ENCODE measurements at places on chromosomes 7 and 10.

DNA sequence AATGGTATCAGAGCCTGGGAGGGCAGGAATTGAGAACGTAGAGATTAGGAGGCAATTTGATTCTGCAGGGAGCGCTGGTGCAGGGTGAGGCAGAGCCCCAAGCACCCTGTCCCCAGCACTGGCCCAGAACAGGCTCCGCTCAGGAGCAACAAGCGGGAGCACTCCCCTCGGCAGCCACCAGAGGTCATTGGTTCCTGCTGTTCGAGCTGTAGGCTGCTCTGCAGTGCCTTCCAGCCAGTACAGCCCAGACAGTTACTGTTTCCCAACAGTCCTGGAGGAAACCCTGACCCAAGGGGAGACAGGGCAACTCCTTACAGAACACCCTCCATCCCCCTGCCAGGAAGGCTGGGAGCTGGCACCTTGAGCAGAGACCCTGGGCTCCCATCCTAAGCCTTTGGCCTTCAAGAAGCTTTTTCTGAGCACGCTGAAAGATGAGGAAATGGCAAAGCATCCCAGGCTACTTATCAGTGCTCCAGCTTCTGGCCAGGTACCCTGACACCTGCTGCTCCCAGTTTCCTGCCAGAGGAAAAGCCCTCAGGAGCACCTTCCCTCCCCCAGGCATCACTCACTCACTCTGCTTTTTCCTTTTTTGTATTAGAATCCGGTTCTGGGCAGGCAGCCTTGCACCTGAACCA lies 71.2 kb upstream of the EFCAB10 start:
- DNase-seq, result peak; percentile 91

GRCh38 chr10:127587668-127588365 lies 38.7 kb downstream of the NPS start:
- DNase-seq, result no peak

DNA sequence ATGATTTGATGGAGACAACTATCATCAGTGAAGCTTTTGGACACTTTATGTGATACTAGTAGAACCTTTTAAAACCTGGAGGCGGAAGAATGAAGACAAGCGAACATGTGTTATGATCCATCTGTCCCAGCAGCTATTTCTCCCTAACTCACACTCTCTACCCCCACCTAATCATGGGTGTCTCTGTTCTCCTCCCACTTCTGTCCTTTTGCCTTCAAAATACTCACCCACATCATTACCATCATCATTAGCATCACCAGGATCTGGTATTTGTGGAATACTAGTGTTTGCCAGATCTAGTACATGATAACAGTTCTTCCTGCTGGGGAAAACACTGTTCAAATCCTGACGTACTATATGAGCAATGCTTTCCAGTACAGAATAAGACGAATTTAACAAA lies 287.7 kb downstream of the DOCK4 start:
- no peak for DNase-seq

DNA sequence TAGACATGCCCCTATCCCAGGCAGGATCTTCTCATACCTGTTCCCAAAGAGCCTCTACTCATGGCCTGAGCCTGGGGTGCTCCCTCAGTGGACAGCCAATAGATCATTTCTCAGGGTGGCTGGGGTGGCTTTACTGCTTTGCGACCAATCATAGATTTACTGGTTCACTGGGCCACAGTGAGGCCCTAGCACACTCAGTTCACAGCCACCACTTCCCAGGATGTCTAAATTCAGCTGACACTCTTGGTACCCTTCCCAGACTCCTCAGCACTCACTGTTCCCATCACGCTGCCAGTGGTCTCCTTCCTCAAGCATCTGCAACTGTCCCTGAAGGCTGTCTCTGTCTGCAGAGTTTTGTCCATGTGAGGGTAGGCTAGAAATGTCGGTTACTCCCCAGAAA lies 50.6 kb downstream of the ARHGAP22 start:
- DNase-seq, result no peak

GRCh38 chr10:69570050-69570816 lies 3.0 kb downstream of the NEUROG3 start:
- DNase-seq, result no peak

- no peak for DNase-seq
Measured at GRCh38 chr7:25304691-25305090, 76.4 kb upstream of the NPVF start.

DNA sequence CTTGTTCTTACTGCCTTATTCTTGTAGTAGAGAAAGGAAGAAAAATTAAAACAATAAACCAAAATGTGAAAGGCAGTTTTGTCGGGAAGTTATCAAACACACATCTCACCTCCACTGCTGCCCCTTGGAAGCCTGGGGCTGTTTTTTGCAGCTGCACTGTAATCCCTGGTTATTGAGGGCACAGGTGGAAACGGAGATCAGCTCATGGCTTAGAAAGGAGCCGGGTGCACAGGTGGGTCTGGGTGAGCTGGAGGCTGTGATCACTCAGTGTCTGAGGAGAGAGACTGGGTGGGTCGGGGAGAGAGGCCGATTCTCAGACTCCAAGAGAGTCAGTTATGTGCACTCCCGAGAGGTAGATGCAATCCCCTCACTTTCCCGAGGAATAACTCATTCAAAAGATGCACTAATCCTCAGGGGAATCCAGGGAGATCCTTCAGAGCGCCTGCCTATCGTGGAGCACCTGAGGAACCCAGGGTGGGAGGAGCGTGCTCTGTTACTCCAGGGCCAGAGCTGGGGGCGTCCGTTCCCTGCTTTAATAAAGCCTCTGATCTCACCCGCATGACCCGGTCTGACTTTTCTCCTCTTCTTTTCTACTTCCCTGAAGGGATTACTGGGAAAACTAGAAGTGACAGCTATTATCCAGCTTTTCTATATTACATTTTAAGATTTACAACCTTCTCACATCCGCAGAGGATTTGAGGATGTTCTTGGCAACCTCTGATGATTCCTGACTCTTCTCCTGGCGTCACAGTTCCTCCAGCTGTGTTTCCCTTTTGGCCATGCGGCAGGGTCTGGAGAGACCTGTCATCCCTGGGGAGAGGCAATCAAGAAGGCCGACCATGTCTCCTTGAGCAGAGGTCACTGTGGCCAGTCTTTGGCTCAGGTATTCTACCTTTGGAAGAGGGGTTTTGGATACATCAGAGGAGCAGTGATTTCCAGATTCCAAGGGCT lies 82.1 kb downstream of the CAMK1D start:
- DNase-seq, result no peak

DNA sequence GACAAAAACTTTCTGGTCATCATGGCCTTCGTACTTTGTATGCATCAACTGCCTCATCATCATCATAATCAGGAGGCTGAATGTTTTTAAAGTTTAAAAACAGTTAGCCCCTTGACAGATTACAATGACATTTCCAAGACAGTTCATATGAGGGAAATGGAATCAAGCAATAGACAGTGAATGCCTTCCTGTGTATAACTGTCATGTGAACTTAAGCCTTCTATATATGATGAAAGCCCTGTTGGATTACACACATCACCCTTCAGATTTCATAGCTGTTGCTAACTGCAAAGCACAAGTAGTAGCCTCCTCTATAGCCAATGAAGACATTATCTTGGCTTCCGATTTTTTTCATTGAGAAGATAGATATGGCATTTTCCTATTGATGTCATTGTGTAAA lies 154.0 kb downstream of the PLXDC2 start:
- no peak for DNase-seq

- DNase-seq, result no peak
Measured at GRCh38 chr7:25068502-25069213, 56.4 kb downstream of the CYCS start.

- peak; percentile 83 for DNase-seq
Measured at GRCh38 chr10:97759158-97759887, 12.5 kb downstream of the SFRP5 start.

GRCh38 chr10:125878957-125879835 lies 1.9 kb downstream of the DHX32 start:
- peak; percentile 70 for DNase-seq

DNA sequence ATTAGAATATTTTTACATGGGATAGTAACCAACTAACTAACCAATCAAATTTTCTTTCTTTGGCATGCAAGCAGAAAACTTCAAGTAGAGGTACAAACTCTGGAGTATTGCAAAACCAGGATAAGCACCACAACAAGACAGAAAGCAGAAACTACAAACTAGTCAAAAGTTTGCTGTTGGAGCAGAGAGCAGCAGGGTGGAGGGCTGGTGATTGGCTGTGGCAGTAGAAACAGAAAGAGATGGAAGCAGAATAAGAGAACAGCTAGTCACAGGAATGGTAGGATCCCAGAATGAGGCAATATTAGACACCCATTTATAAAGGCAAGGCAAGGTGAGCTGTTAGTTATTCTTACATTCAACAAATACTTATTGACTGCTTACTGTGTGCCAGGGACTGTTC lies 6.8 kb upstream of the MACC1 start:
- DNase-seq, result no peak

- no peak for DNase-seq
Measured at GRCh38 chr10:22003964-22004281, 393 bp upstream of the DNAJC1 start.

DNA sequence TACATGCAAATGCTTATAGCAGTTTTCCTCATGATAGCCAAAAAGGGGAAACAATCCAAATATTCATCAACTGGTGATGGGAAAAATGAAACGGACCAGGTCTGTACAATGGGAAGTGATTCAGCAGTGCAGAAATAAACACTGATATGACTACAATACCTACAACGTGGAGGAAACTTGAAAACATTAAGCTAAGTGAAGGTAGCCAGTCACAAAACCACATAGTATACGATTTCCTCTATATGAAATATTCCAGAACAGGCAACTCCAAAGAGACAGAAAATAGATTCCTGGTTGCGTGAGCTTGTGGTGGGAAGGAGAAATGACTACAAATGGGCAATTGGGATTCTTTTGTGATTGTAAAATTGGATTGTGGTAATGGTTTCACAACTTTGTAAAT lies 263.1 kb upstream of the PITRM1 start:
- no peak for DNase-seq

GRCh38 chr10:67926951-67927350 lies 42.5 kb downstream of the SIRT1 start:
- peak; percentile 27 for DNase-seq

DNA sequence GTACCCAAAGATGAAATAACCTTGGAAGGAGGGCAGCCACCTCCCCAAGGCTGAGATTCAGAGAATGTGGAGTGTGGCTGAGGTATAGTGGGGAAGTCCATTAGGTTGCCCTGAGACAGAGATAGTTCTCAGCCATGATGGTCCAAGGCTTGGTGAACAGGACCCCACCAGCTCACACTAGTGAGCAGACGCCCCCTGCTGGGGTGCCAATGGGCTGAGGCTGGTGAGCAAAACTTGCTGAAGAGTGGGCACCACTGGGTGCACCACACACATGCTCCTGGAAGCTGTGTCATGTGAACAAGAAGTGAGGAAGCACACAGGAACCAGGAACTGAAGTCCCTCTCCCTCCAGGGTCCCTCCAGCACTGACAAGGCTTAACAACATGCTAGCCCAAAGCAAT lies 8.9 kb downstream of the FBXL13 start:
- peak; percentile 10 for DNase-seq

DNA sequence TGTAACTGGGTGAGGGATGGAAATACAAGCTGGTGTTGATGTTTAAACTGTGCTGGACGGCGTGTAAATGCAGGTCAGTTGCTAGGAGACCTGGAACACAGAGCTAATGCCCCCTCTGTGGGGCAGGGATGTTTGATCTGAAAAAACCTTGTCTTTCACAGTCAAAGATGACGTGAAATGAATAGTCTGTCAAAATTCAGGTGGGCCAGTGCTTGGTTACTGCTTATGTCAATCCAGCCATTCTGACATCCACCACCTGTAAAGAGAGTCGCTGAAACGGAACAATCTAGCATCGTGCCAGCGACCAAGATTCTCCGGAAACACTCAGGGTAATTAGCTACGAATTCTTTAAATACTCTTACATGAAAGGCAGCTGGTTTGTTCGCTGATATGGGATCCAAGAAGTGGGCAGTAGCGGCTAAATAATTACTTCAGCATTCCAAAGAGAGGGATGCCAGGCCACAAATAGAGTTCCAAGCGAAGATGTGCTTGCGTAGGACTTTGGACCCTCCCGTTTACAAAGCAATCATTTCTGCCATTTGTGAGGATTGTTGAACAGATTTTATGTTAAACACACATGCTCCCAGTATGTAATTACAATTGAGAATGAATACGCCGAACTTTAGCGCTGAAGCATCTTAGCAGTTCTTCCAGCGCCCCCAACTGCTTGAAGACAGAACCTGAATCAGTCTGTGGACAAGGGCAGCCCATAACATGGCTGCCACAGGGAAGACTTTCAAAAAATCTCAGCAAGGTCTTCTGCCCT lies 7.3 kb upstream of the ASB4 start:
- DNase-seq, result peak; percentile 31

DNA sequence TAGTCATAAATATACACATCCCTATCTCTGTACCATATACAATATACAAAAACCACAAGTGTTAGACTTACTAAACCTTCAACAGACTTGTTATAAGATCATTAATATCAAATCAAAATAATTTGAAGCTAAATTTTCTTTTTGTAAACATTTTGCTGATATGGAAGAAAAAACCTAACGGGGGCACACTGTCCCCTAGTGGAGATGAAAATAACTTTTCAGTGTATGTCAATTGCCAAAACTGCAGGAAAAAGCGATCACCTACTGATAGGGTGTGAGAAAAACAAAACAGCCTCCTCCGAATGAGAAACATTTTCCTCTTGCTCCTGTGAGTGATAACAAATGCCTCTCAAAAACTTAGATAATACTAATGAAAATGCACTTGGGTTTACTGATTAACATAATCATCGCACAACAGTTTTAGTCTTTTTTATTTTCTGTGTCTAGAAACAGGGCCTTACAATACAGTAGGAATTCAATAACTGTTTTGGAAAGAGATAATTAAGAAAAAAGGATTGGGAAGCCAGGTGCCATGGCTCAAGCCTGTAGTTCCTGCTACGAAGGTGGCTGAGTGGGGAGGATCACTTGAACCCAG lies 322.7 kb downstream of the CRPPA start:
- peak; percentile 28 for DNase-seq

GRCh38 chr7:85719981-85720953 lies 533.4 kb upstream of the SEMA3D start:
- DNase-seq, result peak; percentile 62

- no peak for DNase-seq
Measured at GRCh38 chr10:47443145-47443544, 40.8 kb downstream of the ANXA8 start.

GRCh38 chr7:96327429-96327828 lies 5.5 kb upstream of the SLC25A13 start:
- DNase-seq, result no peak

GRCh38 chr7:19567011-19567410 lies 141.8 kb downstream of the POLR1F start:
- no peak for DNase-seq
